Activated CD4-positive, alpha-beta T cell treated with anti-CD3 and anti-CD28 coated beads for 4 hours (primary cell): ENCODE measurements at places on chromosomes 1 and 21.

DNA sequence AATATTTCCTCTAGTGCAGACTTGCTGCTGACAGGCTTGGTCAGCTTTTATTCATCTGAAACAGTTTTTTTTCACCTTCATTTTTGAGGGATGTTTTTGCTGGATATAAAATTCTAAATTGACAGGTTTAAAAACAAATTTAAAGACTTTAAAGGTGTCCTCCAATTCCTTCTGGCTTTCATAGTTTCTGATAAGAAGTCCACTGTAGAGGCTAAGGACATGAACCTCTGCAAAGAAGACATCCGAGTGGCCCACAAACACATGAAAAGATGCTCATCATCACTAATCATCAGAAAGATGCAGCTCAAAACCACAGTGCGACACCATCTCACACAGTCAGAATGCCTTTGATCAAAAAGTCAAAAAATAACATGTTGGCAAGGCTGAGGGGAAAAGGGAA is 42.0 kb upstream of the DYRK1A start:
- no peak for DNase-seq

- DNase-seq = no peak
Measured at GRCh38 chr21:19767546-19767945, 1230.7 kb upstream of the NCAM2 start.

DNA sequence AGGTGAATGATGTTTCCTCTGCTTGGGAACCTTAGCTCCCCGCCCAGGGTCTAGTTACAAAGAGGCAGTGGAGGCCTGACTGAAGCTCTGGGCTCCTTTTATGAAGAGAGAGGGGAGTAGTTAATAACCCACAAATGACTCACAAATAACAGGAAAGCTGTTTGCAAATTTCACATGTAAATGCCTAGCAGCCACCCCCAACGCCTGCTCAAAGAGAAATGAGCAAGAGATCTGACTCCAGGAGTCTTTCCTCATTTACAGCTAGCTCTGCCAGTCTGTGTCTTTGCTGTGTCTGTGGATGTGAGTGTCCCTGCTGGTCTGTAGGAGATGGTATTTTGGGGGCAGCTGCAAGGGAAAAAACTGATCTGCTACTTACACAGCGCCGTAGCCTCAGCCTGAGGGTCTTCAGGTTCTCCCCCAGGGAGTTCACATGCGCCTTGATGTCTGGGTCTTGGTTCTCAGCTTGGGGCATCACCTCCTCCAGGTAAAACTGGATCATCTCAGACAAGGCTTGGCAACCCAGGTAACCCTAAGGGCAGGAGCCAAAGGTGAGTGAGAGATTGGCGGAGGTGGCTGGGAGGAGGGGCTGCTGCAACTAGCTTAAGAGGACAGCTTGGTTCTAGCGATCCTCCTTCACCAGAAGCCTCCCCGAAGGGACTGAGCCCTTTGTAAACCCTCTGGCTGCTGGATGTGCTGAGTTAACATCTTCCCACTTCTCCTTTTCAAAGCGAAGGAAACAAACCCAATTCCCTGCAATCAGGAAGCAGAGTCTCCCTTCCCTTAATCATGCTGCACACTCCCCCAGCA is at the start of gene IL19:
Gene IL19, plus strand, starts transcription at position 243 of the 807 bp plus-strand sequence. CDS start 65,890 bp downstream, outside the sequence.
- peak; percentile 61 for DNase-seq

DNA sequence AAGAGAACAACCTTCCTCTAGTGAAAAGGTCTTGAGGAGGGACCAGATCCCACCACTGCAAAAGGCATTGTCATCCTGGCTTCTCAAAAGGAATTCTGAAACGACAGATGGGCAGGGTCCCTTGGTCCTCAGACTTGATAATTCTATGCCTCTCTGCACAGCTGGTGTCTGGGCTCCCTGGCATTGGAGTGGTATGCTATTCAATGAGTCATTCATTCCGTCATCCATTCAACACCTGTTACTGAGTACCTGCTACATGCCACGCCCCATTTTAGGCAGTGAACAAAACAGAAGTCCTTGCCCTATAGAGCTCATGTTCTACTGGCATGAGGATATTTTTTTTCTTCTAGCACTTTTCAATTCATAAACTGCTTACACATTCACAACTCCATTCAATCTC is 45.8 kb upstream of the HMGB4 start:
- DNase-seq = no peak

DNA sequence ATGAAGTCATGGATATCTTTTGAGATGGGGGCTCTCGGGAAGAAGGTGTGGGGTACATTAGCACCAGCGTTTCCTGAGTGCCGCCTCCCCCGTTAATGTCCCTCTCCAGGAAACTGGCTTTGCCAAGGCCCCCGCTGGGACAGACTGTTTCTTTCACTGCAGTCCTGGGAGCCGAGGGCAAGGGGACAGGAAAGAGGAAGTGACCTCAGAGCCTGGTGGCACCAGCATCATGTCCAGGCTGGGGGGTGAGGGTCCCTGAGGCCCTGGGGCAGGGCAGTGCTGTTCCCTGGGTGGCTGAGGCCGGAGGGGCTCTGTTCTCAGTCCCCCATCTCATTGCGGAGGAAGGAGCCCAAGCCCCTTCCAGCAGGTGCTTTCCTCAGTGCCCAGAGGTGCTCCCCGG is 5.8 kb downstream of the PFKL start:
- DNase-seq = no peak

- no peak for DNase-seq
Measured at GRCh38 chr1:230509281-230509977, 83.3 kb upstream of the PGBD5 start.

- peak; percentile 19 for DNase-seq
Measured at GRCh38 chr1:172398970-172399755, 21.3 kb upstream of the C1orf105 start.

DNA sequence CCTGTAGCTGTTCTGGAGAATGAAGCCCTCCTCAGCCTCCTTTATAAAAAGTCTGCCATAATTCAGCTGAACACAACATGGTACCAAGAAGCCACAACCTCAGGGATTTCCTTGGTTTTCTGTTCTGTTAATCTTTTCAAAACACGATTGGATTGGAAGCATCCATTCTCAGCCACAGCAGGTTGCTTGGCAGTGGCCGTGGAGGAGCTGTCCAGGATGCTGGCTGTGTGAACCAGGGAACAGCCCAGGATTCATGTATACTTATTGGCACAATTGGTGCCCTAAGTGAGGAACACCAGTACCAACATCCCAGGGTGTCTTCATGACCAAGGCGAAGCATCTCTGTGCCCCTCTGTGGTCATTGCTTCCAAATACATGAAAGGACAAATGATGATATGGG is 393.5 kb downstream of the CAMTA1 start:
- DNase-seq = no peak

- DNase-seq = no peak
Measured at GRCh38 chr1:8740034-8740449, 77.4 kb downstream of the RERE start.

- DNase-seq = no peak
Measured at GRCh38 chr1:66371233-66372005, 162.5 kb upstream of the SGIP1 start.

- DNase-seq = no peak
Measured at GRCh38 chr1:8625491-8625890, 191.9 kb downstream of the RERE start.

- DNase-seq = no peak
Measured at GRCh38 chr1:57949168-57949567, 525.3 kb upstream of the DAB1 start.

DNA sequence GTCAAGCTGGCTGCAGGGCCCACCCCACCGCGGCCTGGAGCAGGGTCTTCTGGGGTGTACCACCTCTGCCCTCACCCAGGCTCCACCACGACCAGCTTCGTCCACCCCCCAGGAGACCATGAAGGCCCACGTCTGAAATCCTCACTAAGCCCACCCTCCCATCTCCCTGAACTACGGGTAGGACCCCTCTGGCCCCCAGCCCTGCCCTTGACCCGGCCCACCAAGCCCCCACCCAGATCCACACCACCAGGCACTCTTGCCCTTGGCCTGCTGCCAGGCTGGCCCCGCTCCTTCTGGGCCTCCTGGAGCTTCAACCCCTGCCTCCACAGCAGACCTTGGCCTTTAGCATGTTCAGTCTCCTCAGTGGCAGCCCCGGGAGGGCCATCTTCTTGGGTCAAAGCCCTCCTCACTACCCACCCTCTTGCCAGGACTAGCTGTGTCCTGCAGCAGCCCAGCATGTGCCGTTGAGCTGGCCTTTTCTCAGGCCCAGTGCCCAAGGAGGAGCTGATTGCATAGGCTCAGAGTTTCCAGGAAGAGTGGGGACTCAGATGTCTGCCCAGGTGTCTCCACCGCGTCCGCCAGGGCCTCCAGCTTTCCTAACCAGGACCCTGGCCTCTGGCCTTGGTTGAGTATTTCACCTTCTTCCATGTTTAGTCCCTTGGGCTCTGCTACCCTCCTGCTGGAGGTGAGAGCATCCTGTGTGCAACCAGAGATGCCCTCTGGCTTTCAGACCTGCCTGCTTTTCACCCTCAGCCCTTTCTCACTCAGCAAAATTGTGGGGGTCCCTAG is 17.7 kb upstream of the SAMD11 start:
- no peak for DNase-seq

DNA sequence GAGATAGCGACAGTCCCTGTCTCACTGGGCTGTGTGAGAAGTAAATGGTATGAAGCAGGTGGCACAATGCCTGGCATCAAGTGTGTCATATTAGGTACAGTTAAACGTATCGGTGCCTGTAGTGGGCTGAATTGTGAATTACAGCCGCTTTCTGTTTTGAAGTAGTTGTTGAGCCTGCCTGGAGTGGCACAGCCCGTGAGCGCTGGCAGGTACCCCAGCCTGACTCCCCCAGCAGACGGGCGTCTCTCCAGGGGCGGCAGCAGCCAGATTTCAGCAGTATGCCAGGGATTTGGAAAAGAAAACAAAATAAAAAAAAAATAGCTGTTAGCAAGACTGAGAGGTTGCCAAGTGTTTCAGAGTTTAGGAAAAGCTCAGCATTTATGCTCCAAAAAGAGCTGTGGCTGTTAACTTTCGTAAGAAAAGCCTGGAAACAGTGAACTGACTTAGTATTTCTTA is 26.6 kb upstream of the GPR153 start:
- DNase-seq = no peak

GRCh38 chr1:14970115-14970798 is 183.3 kb upstream of the TMEM51 start:
- DNase-seq = no peak

DNA sequence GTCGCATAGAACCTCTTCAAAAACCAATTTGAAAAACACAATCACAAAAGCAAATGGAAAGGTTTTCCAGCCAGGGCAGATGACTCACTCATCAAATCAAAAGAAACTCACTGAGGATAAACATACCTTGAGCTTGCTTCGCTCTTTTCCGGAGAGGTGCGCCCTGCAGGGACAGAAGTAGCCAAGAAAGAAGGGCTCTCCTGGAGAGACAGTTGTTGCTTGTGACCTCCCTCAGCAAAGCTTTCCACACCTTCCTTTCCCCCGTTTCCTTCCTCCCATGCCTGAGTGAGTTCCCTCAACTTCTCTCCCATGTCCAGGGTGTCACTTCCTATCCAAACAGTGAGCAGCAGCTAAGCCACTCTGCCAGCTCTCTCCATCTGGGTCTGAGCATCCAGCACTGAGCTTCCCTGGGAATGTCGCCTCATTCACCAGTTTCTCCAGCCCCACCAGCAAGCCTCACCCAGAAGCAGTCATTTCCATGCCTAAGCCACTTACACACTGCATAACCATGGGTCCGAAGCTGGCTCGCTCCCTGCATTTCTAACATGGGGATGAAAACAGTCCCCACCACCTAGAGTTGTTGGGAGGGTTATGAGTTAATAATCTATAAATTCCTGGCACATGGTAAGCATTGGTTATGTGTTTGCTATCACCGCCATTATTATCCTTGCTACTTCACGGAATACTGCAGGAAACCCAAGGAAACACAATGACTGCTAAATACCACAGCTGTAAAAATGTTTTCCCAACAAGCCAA is 75.0 kb downstream of the PTPN14 start:
- DNase-seq = no peak

- DNase-seq = no peak
Measured at GRCh38 chr1:115925467-115925866, 50.8 kb upstream of the SLC22A15 start.

GRCh38 chr1:76901158-76901767 is 34.0 kb downstream of the ST6GALNAC5 start:
- DNase-seq = no peak

DNA sequence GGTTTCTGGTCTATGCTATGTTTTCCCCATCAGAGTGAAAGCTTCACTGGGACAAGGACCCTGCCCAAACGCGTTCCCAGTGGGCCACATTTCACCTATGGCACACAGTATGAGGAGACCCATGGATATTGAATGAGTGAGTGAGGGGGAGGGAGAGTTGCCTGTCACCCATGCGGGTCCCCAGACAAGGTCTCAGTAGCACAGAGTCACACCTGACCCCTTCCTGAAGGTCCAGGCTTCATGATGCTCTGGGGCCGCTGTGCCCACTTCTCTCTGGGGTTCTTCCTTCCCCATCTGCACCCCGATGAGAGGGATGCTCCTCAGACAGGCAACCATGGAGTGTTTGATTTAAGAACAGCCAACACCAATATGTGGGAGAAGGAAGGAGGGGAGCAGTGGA is 72.3 kb upstream of the CSF3R start:
- no peak for DNase-seq

GRCh38 chr1:155127105-155127966 is at the start of gene EFNA1:
EFNA1 (plus strand) TSS chr1:155127876; CDS start chr1:155127978, 102 bp downstream.
- peak; percentile 40 for DNase-seq

DNA sequence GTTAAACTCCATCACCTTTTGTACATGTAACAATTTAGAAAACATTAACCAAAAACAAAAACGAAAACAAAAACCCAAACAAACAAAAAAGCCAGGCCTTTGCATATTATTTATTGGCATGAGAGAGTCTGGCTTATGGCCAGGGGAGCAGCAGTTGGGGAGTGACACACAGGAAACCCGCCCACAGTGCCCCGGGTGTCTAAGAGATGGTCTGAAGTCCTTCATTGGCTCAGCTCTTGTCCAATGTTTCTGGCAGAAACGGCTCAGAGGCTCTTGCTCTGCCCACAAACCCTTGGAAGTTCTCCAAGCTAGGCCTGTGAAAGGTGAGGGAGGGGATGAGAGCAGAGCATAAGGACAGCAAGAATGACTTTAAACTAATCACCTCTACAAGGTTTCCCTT is 131.5 kb downstream of the CNIH3 start:
- no peak for DNase-seq

DNA sequence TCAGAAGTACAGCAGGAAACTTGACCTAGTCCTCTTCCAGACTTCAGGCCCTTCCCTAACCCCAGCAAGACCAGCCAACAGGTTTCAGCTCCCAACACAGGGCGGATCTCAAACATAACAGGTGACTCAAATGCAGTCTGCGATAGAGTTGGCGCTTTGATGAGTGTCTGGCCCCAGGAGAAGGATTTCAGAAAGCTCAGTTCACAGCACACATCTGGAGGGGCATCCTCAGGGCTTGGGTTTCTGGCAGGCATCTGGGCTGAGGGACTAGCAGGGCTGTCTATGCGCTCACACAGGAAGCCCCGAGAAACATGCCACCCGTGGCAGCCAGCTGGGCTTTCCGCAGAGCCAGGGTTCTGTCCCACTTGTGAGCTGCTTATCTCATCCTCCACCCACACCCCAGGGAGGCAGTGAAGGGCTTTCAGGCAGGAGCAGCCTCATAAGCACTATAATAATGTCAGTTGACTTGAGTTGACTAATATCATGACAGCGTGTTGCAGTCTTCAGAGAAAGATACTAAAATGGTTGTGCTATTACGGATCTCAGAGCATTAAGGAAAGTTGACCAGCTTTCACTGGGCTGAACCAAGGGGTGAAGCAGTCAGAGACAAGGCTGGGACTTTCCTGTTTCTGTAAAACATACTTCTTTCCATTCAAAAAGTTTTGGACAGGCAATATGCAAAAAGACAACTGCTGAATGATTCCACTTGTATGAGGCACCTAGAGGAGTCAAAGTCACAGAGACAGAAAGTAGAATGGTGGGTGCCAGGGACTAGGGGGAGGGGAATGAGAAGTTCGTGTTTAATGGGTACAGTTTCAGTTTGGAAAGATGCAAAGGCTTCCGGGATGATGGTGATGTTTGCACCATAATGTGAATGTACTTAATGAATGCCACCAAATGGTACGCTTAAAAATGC is 233.0 kb upstream of the IRF2BP2 start:
- peak; percentile 73 for DNase-seq
